ENCODE measurements at places on chromosomes 3 and 15. TPM values are rescaled to one million over a fixed set of nuclear protein-coding genes. Genes with fewer than 3 reads are reported as not detected.

- H3K4me3 ChIP-seq: no peak overlapping the region
- no peak overlapping the region for H3K27ac ChIP-seq
- peaks cover 10% of the 10 kb centered on the region for H3K36me3 ChIP-seq
These were observed 39.5 kb downstream of the TIGIT start for GRCh38 chr3:114333180-114333922.

Gene LMAN1L
- total RNA-seq: not detected

GRCh38 chr3:104908761-104909160 is 457.9 kb upstream of the ALCAM start:
- H3K4me3 ChIP-seq: no peak overlapping the region
- H3K4me1 ChIP-seq: no peaks in the 10 kb centered on the region
- no peaks in the 10 kb centered on the region for H3K36me3 ChIP-seq
- no peak overlapping the region for H3K27ac ChIP-seq
- DNase-seq: no peak

DNA sequence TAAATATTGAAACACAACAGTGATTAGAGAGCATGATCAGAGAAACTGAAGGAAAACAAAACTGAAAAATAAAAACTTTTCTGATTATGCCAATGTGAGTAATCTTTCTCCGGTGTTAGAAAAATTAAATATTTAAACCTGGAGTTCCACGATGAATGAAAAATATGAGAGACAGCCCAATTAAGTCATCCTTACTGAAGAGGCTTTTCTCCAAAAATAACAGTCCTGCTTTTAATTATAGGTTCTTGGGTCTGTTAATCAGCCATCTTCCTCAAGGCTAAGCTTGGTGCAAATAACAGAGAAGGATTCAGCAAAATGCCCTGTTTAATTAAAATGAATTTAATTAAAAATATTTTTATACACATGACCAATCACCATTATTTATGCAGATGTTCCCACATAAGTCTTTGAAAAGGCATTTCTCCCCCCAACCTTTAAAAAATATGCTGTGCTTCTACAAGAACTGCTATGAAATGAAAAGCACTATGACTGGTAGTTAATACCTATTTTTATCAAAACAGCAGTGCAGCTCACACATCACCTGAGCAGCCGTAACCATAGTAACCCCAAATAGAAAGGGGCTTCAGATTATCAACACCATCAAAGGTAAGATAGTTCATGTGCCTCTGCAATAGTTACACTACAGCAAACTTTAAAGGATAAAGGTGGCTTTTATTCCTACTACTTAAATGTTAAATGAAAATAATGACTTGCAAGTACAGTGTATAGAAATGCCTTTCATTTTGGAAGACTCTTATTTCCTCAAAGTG is 175.7 kb downstream of the SLC9A9 start:
- no peaks in the 10 kb centered on the region for H3K36me3 ChIP-seq
- H3K4me1 ChIP-seq: no peaks in the 10 kb centered on the region
- no peak for DNase-seq
- no peaks in the 10 kb centered on the region for H3K27me3 ChIP-seq
- H3K27ac ChIP-seq: no peak overlapping the region

DNA sequence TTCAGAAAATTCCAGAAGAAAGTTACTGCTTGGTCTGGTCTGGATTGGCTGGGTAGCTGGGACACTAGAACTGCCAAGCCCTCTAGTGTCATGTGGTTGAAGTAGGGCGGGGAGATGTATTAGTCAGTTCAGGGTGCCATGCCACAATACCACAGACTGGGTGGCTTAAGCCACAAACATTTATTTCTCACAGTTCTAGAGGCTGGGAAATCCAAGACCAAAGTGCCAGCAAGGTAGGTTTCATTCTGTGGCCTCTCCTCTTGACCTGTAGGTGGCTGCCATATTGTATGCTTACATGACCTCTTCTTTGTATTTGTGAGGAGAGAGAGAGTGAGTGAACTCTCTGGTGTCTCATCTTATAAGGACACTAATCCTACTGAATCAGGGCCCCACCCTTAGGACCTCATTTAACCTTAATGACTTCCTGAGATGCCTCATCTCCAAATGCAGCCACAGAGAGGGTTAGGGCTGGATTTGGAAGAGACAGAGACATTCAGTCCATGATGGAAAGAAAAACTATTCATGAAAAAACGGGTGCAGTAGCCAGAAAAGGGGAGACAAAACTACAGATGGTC is 18.1 kb upstream of the ZSCAN2 start:
- no peaks in the 10 kb centered on the region for H3K27me3 ChIP-seq
- DNase-seq: no peak
- no peak overlapping the region for H3K4me3 ChIP-seq
- H3K36me3 ChIP-seq: no peaks in the 10 kb centered on the region

DNA sequence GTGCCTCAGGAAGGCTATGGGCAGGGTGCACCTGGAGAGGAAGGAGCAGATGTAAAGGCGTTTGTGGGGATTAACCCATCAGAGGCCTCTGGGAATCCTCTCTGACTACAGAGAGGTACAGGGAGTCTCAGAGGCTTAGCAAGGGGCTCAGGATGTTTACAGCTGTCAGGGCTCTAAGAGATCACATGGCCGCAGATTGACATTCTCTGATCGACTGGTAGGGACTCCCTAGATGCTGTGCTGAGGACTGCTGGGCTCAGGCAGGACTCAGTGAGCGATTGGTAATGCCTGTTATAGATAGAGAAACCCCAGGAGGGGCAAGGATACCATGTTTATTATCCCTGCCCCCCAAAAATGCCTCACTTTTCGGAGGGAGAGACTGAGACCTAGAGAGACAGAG is 103.5 kb downstream of the CORO2B start:
- no peak overlapping the region for H3K4me3 ChIP-seq
- H3K27ac ChIP-seq: no peak overlapping the region
- DNase-seq: no peak
